ENCODE measurements at places on chromosomes 5 and 9.

- no peak for DNase-seq
These were observed 155.3 kb downstream of the SNX18 start for GRCh38 chr5:54672871-54673270.

- DNase-seq, result peak; percentile 46
These were observed 127.4 kb downstream of the BARX1 start for GRCh38 chr9:93827545-93828330.

DNA sequence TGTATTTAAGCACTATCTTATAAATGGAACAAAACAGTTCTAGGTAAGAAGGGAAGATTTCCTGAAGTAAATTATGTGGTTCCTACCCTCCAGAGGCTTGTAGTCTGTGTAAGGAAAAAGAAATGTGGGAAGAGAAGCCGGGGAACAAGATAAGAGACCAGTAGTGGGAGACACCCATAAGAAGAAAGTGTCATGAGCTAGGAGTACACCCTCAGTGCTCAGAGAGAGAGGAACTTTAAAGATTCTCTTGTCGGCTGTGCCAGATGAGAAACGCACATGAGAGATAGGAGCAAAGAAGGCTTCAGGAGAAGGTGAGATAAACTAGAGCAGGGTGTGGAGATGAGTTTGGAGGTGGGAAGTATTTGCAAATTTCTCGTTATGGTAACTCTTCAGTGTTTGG is 18.1 kb downstream of the SLC36A1 start:
- no peak for DNase-seq

- no peak for DNase-seq
These were observed 43.2 kb downstream of the GARNL3 start for GRCh38 chr9:127307802-127308201.

GRCh38 chr5:14016549-14016948 is 72.1 kb upstream of the DNAH5 start:
- no peak for DNase-seq

DNA sequence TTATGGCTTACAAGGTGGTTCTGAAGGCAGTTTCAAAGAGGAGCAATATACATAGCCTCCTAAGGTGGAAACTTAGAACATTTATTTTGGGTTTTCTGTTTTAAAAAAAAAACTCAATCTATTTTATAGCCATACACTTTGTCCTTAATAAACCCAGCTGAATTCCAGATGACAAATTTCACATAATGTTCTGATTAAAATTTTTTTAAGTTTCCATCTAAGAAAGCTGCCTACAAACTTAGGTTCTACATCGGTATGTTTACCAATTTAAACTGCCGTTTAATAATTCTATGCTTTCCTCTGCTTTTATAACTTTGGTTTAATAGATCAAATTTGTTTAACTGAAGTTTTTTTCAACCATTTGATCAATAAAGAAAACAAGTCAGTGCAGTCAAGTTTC is 12.5 kb downstream of the NR3C1 start:
- no peak for DNase-seq

DNA sequence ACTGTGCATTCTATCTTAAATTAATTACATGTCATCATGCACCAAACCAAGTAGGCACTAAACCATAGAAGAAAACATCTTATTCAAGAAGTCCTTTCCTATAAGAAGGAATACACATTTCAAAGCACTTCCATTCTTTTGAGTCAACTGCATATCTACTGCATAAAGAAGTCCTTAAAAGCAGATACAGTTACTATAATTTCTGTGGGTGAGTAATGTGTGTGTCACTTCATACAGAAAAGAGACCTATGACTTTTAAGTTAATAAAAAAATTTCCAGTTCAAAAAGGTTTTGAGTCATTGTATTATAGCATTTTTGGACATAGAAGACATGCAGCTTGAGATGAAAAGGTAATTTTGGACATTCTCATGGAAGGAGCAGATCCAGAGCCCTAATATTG is 125.0 kb downstream of the DTWD2 start:
- no peak for DNase-seq

GRCh38 chr9:78121488-78121887 is 89.9 kb upstream of the GNAQ start:
- peak; percentile 26 for DNase-seq

DNA sequence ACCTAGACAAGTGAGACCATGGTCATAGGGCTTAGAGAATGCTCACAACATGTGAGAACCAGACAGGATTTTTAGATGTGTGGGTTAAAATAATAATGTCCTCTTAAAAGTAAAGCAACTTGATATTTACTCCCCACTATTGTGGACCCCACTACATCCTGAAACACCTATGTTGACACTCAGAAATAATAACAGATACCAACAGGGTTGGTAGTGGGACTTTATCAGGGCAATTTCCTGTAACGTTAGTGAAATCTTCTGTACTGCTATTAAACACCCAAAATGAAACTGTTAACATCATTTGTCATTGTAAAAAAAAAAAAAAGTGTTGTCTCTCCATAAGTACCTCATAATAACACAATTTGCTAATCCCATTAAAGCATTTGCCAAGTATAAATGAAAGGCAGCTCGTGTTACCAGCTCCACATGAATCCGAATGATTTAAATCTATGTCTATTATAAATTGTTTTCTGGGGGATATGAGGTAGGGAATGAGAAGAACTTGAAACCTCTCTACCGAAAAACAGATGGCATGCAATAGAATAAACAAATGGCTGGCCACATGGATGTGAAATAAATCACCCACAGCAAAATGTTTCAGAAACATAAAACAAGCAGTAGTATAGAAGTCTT is 285.9 kb downstream of the ARHGEF28 start:
- no peak for DNase-seq

DNA sequence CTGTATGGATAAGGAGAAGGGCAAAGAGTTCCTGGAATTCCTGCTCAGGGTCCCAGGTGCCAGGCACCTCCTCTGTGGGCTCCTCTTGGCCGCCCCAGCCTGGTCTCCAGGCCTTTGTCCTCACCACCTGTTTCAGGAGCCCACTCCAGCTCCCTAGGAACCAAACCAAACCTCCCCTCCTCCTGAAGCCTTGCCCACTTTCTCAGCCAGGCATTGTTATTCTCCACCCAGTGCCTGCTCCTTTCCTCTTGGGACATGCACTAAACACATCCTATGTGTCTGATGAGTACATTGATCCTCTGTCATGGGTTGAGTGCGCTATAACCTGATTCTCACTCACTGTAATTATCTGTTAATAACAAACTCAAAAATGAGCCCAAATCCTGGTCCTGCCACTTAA is 189.8 kb downstream of the SPOCK1 start:
- no peak for DNase-seq

Data from LoVo (cell line).